ENCODE measurements at places on chromosomes 3 and 15.

DNA sequence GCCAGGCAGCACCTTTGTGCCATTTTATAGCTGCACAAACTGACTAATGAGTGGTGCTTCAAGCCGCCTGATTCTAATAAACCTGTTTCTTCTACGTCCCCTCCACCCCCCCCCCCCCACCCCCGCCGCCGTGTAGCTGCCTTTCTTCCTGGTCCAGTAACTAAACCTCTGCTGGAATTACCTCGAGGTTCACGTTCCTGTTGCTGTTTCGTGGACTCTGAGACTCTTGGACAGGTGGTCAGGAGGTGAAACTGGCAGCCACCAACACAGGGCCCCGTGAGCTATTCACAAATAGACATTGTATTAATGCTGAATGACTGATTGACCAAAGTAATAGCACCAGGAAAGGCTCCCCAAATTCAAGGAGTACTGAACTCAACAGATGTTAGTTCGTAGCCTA, 73.9 kb downstream of the TRIM69 start:
- no peak for DNase-seq

DNA sequence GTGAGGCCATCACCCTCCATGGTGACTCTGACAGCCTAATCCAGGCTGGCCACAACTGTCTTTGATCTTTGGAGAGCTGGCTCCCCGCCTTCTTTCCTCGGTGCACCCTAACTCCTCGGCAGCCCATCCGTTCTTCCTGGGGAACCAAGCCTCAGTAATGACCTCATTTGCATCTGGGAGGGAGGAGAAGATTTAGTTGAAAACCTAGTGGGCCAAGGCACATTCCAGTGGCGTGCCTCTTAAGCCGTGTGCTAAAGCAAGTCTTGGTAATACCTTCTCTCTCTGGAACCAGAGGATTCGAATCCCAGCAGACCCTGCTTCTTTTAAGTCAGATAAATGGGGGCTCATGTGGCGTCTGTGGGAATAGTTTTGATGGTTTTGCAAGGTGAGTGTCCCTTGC, 233.1 kb downstream of the EBLN2 start:
- no peak for DNase-seq

DNA sequence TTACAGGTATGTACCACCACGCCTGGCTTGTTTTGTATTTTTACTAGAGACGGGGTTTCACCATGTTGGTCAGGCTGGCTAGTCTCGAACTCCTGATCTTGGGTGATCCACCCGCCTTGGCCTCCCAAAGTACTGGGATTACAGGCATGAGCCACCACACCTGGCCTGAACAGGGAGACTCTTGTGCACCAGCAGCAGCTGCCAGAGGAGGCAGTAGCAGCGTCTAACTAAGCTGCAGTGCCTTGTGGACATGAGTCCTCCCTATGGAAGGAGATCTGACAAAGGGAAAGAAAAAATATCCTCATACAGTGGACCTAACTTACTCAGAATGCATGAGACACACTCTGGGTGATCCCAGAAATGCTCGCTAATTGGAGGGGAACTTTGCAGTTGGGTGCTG, 36.8 kb upstream of the NEO1 start:
- DNase-seq = no peak

DNA sequence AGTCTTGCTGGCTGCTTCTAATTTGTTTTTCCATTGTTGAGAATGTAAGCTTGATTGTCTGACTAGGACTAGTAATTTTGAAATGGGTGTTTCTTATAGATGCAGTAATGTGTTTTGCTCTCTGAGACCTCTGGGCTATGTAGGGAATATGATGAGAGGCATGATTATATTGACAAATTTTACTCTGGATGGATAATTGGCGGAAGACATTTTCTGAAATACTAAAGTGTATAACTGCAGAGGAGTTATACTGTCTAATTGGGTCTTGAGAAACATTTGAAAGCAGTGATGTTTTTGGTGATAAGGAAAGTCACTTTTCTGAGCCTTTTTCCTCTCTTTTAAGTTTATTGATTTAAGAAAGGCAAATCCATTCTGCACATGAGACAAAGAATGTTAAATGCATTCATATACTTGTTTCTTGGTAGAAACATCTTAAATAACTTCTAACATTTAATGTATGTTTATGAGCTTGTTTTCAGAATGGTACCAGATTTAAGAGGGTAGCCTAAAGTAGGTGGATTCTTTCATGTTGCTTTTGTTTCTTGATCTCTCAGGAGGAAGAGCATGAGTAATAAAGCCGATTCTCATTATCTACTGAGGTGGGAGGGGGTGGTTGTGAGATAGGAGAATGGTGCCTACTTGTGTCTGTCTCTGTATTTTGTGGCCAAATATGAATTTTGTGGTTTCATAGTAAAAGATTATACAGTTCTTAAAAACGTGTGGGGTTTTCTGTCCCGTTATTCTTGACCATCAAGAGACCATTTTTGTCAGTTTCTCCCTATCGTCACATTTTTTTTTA, 2.0 kb downstream of the ATP2C1 start:
- DNase-seq = no peak

- DNase-seq = no peak
These were observed 450.7 kb downstream of the SHQ1 start for GRCh38 chr3:72397586-72397985.

- no peak for DNase-seq
These were observed 153.4 kb downstream of the RORA start for GRCh38 chr15:61075741-61076140.

DNA sequence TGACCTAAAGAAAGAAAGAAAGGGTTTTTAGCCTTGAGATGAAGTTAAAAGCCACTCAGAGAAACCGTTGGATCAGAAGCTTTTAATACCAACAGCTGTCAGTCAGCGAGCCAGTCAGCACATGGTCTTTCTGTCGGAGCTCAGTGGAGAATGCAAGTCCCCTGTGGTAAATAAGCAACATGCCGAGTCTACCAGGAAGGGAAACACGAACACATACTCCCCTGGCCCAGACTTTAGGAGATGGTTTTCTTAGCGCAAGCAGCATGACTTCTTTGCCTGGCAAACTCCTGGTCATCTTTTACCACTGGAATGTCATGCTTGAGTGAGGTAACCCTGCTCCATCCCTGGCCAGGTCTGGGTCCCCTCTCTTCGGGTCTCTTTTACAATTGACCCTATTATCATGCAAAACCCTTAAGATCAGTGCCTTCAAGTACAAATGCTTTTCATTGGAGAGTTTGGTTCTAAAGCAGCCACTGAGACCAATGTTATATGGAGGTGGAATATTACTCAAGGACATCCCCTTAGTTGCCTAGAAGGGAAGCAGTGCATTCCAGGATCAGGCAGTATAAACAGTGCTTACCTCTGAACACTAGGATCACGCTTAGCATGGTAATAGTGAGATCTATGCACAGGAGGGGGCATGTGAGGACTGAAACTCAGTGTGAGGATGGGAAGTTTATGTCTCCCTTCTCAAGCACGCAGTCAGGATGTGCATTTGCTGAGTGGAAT, 28.2 kb downstream of the SLCO3A1 start:
- no peak for DNase-seq

DNA sequence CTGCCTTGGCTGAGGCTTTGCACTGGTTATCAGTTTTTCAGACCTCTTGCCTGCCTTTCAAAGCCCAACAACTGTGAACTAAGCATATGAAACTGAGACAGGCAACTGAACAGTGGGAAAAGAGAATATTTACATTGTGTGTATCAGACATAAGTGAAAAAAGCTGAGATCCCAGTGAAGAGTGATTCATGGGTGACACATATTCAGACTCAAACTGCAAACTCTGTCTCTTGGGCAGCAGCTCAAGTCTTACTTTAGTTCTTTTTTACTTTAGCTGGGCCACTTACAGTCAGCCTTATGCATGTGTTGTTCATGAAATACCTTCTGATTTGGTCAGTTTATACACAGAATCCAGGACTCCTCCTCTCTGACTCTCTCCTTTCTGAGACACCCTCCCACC, 19.2 kb downstream of the SUCLG2 start:
- no peak for DNase-seq

DNA sequence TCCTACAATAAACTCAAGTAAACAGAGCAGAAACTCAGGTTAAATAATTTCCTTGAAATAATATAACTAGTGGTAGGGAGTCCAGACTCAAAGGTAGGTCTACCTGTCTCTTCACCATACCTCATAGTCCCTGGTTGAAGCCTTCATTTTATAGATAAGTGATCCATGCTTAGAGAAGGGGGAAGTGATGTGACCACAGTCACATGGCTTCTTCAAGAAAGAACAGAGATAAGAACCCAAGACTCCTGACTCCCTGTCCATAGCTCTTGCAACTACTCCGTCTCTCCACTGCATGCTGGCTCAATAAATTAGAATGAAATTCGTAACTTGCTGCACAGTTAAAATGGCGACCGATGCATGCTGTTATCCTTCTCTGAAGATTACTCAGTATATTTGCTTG, 11.0 kb upstream of the C15orf61 start:
- DNase-seq = no peak

GRCh38 chr15:74610302-74610951, 5.2 kb upstream of the CLK3 start:
- DNase-seq = no peak

- DNase-seq = no peak
These were observed 42.6 kb downstream of the MYZAP start for GRCh38 chr15:57634290-57634689.

- DNase-seq = no peak
These were observed 16.4 kb downstream of the TGFBR2 start for GRCh38 chr3:30622790-30623189.

GRCh38 chr15:93608643-93609148, 519.7 kb upstream of the RGMA start:
- no peak for DNase-seq

- DNase-seq = no peak
These were observed 183.1 kb downstream of the CHST2 start for GRCh38 chr3:143302638-143303171.

DNA sequence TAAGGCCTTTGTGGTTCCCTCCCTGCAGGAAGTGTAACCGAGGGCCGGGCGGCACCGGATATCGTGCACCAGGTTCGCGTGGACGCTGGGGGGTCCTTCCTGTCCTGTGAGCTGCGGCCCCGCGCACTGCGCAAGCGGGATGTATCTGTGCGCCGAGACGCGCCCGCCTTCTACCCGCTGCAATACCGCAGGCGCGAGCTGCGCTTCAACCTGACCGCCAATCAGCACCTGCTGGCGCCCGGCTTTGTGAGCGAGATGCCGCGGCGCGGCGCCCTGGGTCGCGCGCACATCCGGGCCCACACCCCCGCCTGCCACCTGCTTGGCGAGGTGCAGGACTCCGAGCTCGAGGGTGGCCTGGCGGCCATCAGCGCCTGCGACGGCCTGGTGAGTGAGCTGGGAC, 35.9 kb downstream of the SAXO2 start:
- DNase-seq = peak; percentile 24

GRCh38 chr3:66299891-66300290, 79.1 kb downstream of the SLC25A26 start:
- DNase-seq = no peak

- no peak for DNase-seq
These were observed 685.8 kb upstream of the CCDC54 start for GRCh38 chr3:106691476-106691875.

- no peak for DNase-seq
These were observed 44.9 kb upstream of the RAB6B start for GRCh38 chr3:133940536-133940935.

DNA sequence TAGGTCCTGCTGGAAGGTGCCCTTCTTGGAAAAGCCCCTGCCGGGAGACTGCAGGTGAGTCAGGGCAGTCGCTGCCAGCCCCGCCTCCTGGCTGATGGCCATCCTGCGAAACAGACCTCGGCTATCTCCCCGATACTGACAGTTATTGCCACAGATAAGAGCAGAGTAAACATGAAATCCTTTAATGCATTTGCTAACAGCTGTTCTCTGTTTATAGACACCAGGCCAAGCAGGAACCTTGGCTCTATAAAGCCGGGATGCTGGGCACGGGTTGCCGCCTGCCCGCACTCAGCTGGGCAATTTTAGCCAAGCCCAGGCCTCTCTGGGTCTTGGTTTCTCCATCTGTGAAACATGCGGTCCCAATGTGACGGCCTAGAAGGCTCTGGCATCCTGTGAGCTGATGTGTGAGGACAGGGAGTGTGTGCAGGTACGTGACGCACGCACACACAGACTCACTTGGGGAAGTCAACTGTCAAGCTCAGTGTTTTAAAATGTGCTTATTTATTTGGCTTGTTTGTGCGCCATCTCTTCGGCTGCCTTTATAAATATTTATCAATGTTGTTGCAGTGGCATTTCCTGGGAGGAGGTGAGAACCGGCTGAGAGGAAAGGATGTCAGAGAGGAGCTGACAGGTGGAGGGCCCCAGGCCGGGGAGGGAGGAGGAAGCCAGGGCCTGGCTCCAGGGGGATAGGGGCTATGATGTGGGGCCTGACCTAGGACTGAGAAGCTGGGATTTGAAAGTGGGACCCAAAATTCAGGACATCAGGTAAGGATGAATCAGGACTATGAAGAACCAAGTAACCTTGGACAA, 50.8 kb upstream of the PRR23E start:
- no peak for DNase-seq

- DNase-seq = no peak
These were observed 167.5 kb upstream of the IL12A start for GRCh38 chr3:159821110-159821509.

- no peak for DNase-seq
These were observed 91.5 kb upstream of the RAP2B start for GRCh38 chr3:153070511-153070868.

GRCh38 chr3:170589113-170589512, 3.2 kb upstream of the SLC7A14 start:
- no peak for DNase-seq

DNA sequence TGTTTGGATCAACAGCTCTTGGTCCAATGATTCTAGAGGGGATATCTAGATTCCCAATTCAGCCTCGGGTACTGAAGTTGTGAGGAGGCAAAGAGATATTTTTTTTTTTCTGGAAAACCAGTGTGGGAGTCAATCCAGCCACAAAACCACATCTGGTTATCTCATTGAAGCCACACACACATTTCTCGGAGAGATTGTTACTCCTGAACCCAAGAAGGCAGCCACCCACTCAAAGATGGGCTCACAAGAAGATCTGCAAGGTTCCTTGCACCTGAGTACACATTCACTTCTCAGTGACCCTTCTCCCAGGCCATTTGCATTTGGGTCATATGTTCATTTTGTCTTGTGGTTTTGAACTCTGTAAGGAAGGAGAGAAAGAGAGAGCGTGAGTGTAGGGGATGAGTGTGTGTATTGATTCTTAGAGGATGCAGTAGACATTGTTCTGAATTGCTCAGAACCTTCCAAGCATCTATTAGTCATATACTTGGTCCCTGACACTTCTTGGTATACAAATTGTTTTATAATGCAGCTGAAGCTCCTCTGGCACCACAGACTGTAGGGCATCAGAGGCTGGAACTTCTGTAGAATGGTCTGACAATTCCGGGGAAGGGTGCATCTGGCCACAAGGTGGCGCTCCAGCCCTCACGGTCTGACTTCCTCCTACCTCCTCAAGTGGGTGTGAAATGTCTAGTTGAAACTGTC, 39.3 kb upstream of the TRA2B start:
- peak; percentile 65 for DNase-seq

- DNase-seq = no peak
These were observed 179.6 kb downstream of the P3H2 start for GRCh38 chr3:189941125-189941524.

DNA sequence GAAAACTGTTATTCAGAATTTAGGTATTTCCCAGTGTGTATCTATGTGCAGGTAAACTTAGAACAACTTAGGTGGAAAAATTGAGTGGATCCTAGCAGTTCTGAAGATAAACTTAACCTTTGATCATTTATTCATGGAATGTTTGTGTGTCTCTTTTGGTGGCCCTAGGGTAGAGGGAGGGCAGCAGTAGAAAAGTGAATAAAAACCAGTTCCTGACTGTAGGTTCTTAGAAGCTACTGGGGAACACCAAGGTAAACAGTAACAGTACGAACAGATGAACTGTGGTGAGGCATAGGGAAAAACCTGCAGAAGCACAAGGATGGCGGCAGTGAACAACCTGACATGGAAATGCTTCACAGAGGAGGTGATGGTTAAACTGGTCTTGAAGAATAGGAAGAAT, 2.5 kb downstream of the SNRK start:
- DNase-seq = no peak

Measured in effector memory CD4-positive, alpha-beta T cell (primary cell).